ENCODE measurements at places on chromosomes 3 and 15. TPM values are rescaled to one million over a fixed set of nuclear protein-coding genes. Genes with fewer than 3 reads are reported as not detected.

GRCh38 chr3:68485051-68485450 lies 447.3 kb downstream of the TAFA4 start:
- DNase-seq: no peak

DNA sequence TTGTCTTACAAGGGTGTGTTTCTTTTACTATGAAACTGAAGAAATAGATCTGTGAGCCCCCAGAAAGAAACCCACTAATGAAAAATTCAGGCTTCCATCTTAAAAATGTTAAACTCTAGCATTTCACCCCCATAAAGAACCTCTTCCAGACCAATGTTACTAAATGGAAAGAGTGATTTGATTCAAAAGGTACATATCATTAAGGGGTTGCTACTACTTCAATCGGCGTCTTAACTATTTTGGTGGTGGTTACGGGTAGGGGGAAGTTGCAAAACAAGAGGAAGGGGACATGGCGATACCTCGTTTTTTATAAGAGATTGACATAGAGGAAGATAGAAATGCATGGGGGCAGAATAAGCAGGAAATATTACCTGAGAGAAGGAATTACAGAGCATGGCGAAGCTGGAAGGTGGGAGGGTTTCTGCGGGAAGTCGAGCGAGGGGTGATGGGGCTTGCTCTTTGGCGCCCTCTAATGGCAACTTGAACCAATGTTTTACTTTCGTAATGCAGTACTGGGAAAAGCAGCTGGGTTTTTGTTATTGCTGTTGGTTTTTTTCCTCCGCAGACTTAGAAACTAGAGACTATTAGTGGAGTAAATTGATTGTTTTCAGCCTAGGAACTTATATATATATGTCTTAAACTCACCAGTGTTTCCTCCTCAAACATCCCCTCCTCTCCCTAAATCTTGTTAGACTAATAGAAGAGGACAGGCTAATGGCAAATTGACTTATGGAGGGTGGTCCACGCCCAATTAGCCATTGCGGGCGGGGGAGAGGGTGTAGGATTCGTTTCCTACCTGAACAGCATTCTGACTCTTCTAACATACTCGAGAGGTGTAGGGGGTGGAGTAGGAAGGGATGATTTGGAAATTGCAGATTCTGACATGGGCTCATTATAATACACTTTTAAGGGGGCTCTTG lies 11.3 kb upstream of the SOX2 start:
- DNase-seq: peak; percentile 92

DNA sequence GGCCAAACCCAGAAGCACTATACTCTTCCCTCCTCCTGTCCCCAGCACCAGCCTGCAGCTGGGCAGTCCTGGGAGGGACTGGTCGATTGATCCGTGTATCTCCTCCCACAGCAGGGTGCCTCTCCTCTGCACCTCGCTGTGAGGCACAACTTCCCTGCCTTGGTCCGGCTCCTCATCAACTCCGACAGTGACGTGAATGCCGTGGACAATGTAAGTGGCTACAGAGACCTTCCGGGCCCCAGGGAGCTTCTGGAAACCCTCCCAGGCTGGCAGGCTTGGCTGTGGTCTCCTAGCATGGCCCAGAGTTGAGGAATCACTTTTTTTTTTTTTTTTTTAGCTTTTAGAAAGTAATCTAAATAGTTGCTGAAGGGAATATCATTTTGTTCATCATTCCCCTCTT lies 30.7 kb downstream of the ANKDD1A start:
- DNase-seq: no peak

GRCh38 chr3:124235446-124235845 lies 243.5 kb upstream of the ROPN1 start:
- DNase-seq: no peak

GRCh38 chr3:57646723-57647122 lies 46.2 kb downstream of the DENND6A start:
- peak; percentile 89 for DNase-seq

GRCh38 chr15:65937476-65937875 lies 68.2 kb downstream of the RAB11A start:
- no peak for DNase-seq

GRCh38 chr3:195896361-195897080 lies 11.8 kb downstream of the TNK2 start:
- peak; percentile 93 for DNase-seq

- no peak for DNase-seq
Measured at GRCh38 chr3:101495552-101495951, 17.5 kb downstream of the SENP7 start.

The LIPH gene
- not detected for total RNA-seq
